NCI-H524 (cell line): ENCODE measurements at places on chromosomes 12 and 14.

DNA sequence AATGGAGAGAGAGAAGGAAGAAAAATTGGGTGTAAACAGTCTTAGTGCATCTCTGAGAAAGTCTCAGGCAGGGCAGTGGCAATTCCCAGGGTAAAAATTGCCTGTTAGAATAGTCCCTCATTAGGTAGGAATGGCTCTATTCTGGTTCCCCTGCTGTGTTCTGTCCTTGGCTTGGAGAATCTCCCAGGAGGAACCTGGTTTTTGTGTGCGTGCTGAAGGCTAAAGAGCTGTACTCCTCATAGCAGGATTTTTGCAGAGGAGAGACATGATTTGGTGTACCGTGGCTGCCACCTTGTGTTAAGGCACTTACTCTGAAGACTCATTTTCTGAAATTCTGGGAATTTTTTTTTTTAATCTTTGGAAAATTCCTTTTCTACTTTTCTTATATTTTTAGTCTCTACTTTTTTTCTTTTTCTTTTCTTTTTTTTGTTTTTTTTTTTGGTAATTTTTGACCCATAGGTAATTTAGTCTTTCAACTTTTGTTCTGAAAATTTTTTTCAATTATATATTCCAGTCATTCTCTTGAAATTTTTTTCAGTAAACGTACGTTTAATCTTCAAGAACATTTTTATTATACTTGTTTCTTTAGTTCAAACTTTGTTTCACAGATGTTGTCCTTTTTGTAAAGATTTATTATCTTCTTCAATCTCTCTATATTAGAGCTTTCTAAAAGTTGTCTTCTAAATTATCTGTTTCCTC lies 63.8 kb downstream of the FBXO33 start:
- DNase-seq, result peak; percentile 53

- DNase-seq, result no peak
Measured at GRCh38 chr12:111099186-111099585, 178.8 kb upstream of the MYL2 start.

DNA sequence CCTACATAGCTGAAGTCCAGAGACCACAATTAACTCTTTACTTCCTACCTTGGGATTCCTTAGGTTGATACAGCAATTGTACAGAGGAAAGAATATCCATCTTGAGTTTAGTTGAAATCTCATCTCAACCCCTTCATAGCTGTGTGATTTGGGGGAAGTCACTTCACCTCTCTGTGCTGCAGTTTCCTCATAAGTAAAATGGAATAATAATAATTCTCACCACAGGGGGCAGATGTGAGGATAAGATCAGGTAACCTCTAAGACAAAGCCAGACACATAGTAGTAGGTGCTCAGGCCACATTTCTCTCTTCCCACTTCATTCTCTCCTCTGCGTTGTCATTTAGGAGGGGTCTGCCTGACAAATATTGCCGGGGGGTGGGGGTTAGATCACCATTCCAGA lies 6.7 kb downstream of the FOXN4 start:
- peak; percentile 20 for DNase-seq

GRCh38 chr14:89186856-89187376 lies 230.1 kb downstream of the FOXN3 start:
- DNase-seq, result peak; percentile 94

DNA sequence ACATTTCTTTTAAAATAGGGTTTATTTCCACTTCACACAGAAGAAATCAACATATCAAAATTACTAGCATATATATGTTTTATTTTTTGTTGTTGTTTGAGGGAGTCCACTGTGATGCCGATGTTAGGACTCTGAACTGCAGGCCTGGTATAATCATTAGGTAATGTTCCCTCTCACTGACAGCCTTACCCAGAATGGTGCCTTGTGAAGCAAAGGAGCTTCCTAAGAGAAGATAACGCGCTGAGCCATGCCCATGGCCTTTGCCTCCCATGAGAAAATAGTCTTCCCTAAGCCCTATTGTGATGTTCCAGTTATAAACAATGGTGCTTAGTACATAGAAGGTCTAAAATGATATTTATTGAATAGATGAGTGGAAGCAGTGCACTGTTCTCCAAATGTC lies 12.0 kb downstream of the GNG2 start:
- no peak for DNase-seq

DNA sequence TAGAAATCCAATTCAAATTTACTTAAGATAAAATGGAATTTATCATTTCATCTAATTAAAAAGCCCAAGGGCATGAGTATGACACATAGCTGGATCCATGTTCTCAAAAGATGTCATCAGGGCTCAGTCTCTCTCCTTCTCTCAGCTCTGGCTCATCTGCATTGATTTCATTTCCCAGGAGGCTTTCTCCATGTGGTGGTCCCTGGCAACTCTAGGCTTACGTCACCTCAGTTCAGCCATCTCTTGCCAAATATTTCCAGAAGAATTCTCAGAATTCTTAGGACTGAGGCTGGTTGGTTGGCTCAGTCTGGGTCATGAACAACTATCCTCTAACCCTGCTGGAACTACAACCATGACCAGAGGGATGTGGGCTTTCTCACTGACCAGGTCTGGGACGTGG lies 65.3 kb downstream of the FOS start:
- no peak for DNase-seq

GRCh38 chr14:96806836-96807235 lies 9.7 kb downstream of the VRK1 start:
- DNase-seq, result no peak

GRCh38 chr12:91074154-91074709 lies 16.4 kb upstream of the KERA start:
- DNase-seq, result no peak

DNA sequence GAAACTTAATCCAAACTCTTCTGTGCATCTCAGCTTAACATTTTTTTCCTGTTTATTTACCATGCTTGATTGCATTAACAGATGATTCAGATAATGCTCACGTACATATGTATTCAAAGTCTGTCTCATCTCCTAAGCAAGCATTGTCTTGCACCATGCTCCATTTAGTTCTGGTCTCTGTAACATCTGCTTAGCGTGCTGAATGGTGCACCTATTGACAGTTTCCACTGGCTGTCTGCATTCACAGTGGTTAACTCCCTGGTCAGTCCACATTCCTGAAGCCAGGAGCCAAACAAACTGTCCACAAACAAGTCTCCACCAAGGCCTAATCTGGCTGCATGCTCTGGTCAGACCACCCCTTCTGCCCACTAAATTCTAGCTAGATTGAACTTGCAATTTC lies 83.9 kb downstream of the KNTC1 start:
- no peak for DNase-seq

DNA sequence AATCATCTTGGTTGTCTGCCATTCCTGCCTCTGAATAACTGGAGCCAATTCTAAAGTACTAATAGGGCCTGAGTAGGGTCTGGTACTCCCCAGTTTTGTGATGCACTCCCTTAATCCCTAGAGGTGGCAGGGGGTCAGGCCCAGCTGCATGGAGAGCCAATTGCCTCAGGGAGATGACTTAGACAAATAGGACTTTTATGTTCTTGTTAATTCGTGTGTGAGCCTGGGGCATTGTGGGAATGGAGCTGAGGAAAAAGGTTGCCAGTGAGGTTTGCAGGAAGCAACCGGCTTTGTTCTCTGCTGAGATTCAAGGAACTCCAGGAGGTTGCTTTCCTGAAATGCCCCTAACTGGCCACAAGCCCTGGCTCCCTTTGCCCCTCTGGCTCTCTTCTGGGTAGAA lies 6.8 kb upstream of the DCD start:
- DNase-seq, result no peak

GRCh38 chr14:23532658-23533057 lies 18.9 kb downstream of the ZFHX2 start:
- DNase-seq, result no peak

- no peak for DNase-seq
Measured at GRCh38 chr14:56855891-56856461, 45.7 kb upstream of the OTX2 start.

DNA sequence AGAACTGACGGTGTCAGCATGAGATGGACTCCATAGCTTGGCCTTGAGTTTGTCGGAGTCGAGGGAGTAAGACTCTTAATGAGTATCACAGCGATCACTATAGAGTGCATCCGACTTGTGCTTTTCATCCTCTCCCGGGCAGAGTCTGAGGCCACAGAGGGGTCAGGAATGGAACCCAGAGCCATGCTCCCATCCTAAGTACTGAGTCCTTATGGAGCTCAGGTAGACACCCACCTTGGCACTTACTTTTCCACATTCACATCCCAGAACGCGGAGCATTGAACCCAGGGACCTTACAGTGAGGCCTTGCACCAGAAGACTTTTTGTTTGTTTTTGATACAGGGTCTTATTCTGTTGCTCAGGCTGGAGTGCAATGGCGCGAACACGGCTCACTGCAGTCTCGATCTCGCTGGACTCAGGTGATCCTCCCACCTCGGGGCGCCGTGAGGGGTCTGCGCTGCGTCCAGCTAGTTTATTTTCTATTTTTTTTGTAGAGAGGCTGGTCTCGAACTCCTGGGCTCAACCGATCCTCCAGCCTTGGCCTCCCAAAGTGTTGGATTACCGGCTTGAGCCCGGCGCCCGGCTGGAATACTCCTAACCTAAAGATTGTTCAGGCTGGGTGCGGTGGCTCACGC lies 719 bp upstream of the SRSF9 start:
- DNase-seq, result no peak
